ENCODE measurements at places on chromosomes 13 and 19.

DNA sequence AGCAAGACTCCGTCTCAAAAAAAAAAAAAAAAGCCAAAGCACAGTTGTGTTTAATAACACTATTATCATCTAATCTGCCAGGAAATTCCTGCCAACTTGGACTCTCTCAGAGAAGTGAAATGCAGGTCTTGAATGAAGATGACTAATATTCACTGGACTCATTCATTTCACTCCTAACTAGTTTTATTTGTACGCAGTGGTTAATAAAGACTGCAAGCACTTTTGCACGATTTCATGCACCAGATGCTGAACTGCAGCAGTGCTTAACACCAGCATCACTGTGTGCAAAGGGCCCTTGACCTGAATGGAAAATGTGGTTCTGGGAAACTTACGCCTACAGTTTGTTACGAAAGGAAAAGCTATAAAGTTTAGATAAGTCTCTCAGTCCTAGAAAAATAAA lies 63.3 kb downstream of the DHRS12 start:
- DNase-seq, result no peak

GRCh38 chr19:10001899-10002298 lies 8.4 kb downstream of the COL5A3 start:
- no peak for DNase-seq

DNA sequence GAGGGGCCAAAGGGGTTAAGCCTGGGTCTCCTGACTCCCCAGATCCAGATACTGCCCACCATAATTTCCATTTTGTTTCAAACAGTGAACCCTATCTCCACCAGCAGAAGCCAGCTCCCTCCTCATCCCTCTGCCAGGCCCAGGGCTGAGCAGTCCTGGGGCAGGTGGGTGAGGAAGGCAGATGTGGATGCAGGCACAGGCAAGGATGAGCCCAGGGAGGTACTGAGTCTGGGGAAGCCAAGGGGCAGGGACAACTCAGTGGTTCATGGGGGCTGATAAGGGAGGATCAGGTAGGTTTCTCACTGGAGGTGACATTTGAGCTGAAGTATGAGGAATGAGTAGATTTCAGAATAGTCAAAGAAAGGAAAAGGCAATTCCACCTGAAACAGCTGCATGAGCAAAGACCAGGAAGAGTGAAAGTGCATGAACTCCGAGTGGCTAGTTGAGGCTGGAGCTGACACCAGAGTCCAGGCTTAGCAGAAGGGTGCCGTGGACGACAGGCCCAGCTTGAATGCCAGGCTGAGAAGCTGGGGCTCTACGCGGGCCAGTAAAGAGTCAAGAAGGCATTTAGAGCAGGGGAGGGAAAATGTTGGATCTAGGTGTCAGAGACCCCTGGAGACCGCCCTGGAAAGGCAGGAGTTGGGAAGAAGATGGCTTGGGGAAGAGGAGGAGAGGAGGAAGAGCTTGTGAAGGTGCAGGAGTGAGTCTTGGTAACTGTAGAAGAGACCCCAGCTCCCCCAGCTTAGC lies 10.3 kb downstream of the CIC start:
- no peak for DNase-seq

DNA sequence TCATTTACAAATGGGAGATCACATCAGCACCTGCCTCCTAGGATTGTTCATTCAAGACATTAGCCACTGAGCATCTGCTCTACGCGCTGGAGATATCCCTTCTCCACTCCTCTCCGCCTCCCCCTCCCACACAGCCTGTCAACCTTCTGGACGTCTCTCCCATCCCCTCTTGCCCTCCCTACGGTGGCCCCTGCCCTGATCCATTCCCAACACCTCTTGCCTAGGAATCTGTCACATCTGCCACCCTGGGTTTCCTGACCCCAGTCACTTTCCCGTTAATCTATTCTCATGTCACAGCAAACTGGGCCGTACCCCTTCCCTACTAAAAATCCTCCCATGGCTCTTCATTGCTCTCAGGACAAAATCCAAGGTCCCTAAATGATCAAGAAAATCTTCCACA lies 10.3 kb downstream of the DYRK1B start:
- no peak for DNase-seq

GRCh38 chr19:38551450-38551813 lies 66.3 kb downstream of the MAP4K1 start:
- no peak for DNase-seq

- DNase-seq, result no peak
Measured at GRCh38 chr19:33310606-33311325, 8.4 kb upstream of the CEBPA start.

DNA sequence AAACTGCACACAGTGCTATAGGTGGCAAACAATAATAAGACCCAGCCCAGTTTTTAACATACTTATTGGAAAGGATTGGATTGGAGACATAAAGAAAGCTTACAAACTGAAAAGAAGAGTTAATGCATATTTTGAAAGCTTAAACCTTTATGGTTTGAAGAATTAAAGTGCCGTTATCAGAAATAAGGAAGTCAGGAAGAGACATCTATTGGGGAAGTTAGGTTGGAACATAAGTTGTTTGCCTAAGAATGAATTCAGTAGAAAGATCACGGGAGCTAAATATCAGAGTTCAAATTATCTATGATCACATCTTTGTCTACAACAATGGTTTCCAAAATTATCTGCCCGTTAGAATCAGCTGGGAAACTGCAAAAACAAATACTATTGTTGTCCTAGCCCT lies 767.9 kb downstream of the PCDH9 start:
- DNase-seq, result no peak

DNA sequence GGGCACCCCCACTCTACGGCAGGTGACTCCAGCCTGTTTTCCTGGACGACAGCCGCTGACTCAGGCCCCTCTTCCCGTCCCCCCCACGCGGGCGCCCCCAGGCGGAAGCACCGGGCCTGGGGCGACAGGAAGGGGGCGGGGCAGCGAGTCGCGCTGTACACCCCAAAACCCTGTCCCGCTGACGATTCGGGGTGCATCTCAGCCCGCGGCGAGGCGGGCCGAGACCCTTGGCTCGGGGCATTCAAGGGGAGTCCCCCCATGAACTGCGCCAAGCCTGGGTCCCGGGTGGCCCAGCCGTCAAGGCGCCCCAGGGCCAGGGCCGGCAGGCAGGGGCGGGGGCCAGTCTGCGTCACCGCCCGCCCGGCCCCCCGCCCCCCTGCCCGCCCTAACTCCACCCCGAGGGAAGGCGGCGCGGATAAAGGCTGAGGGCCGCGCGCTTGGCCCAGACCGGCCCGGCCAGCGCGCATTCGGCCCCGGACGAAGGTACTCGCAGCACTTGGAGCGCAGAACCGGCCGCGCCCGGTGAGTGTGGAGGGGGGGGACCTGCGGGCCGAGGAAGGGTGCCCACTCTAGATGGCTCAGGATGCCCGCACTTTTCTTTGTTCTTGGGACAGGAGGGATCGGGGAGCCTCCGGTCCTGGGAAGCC lies at the start of gene MIDN:
Gene MIDN (plus strand): TSS at position 445 of the 647 bp plus-strand sequence. CDS start 1,714 bp downstream, outside the sequence.
- DNase-seq, result peak; percentile 65

DNA sequence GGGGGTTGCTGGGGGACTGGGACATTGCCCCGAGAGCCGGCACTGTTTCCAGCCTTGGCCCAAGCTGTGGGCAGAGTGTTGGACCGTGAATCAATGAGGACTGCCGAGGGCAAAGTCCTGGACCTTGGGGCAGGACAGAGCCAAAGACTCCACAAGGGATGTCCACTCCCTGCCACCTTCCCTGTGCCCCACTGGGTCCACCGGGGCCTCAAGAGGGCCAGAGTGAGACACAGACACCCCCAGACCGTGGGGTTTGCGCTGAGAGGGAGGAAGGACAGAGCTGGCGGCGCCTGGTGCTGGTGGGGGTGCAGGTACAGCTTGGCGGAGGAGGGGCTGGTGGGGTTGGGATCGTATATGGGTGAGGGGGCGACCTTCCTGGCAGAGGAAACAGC lies 11.8 kb downstream of the MAST3 start:
- DNase-seq, result no peak

DNA sequence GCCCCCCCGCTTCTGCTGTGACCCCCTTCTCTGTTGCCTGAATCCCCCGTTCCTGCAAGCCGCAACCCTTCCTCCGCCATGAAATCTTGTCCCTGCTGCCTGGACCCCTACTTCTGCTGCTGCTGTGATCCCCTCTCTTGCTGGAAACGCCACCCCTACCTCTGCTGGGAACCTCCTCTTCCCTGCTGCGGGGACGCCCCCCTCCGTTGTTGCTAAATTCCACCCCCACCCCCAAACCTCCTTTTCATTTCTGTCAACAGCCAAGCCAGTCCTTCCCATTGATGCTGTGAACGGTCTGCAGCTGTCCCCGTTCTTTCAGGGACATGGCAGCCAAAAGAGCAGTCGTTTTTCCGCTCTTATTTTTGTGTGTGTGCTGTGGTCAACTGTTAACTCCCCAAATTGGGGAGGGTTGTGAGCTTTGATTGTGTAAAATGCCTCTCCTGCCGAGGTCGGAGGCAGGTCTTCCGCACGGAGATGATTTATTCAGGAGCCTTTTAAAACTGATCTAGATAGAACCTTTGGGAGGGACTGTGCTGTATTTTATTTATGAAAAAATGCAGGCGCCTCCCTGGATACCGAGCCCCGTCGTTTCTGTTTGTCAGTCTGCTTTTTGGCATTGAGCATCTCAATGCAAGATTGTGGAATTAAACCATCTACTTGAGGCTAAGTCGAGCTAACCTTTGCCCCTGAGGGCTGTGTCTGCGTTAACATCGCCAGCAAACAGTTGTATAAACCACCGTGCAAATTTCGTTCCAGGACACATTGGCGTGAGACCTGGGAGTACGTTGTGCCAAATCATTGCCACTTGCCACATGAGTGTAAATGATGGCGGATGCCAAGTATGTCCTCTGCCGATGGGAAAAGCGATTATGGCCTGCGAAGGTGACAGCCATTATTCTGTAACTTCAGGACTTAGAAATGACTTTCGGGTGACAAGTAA lies 27.9 kb upstream of the NDUFS7 start:
- no peak for DNase-seq

DNA sequence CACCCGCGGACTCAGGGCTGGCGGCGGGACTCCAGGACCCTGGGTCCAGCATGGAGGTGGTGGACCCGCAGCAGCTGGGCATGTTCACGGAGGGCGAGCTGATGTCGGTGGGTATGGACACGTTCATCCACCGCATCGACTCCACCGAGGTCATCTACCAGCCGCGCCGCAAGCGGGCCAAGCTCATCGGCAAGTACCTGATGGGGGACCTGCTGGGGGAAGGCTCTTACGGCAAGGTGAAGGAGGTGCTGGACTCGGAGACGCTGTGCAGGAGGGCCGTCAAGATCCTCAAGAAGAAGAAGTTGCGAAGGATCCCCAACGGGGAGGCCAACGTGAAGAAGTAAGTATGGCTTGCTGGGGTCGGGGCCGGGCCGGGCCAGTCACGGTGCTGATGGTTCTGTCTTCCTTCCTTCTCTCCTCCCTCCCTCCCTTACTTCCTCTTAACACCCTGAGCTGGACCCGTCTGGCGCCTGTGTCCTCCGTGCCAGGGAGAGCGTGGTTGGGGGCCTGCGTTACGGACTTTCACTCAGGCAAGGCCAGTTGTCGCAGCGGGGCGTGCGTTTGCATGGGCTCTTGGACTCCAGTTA lies 1.4 kb downstream of the STK11 start:
- DNase-seq, result no peak

GRCh38 chr19:51702825-51703574 lies 9.9 kb downstream of the SPACA6 start:
- no peak for DNase-seq

- DNase-seq, result no peak
Measured at GRCh38 chr13:76570510-76570971, 315.7 kb downstream of the KCTD12 start.

GRCh38 chr13:77545626-77546412 lies 10.3 kb downstream of the SCEL start:
- DNase-seq, result no peak

DNA sequence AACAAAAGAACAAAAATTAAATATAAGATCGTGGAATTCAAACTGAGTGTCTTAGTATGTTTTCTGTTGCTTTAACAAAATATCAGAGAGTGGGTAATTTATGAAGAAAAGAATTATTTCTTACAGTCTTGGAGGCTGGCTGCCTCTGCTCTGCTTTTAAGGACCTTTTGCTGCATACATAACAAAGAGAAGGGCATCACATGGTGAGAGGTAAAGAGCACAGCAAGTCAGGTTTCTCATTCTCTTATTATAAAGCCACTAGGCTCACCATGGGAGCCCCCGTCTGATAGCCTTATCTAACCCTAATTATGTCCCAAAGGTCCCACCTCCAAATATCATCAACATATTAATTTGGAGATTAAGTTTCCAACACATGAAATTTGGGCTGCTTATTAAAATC lies 231.3 kb downstream of the SLITRK6 start:
- DNase-seq, result no peak

DNA sequence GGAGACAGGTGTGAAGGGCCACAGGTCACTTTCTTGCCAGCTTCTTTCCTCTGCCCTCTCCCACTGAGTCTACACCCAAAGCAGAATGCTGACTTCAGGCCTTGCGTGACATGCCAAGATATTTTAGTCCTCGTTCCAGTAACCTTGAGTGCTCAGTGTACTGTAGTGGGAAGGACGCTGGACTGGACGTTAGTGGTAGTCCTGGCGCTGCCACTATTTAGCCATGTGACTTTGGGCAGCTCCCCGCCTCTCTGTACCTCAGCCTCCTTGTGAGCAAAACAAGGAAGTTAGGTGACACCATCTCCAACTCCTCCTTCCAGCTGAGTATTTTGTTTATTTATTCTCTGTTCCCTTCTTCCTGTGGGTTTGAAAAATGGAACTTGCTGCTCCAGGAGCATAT lies 86.1 kb downstream of the FRY start:
- no peak for DNase-seq
